Activated CD4-positive, alpha-beta T cell treated with anti-CD3 and anti-CD28 coated beads, Interleukin-2, amount 50 U/mL, for 16 hours (primary cell): ENCODE measurements at places on chromosomes 2 and 18.

DNA sequence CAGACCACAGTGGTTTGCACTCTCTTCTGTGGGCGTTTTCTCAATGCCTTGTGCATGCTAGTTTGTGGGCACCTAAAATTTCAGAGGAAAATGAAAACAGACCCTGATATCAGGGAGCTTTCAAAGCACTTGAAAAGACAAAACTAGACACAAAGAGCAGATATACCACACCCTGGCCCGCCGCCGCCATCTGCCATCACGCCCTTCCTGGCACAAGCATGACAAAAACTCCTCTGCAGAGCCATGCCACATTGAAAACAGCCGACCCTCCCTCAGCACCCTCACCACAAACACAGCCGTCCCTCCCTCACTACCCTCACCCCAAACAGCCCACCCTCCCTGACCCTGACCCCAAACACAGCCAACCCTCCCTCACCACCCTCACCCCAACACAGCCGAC, 84.8 kb upstream of the RAB6C start:
- DNase-seq: no peak

DNA sequence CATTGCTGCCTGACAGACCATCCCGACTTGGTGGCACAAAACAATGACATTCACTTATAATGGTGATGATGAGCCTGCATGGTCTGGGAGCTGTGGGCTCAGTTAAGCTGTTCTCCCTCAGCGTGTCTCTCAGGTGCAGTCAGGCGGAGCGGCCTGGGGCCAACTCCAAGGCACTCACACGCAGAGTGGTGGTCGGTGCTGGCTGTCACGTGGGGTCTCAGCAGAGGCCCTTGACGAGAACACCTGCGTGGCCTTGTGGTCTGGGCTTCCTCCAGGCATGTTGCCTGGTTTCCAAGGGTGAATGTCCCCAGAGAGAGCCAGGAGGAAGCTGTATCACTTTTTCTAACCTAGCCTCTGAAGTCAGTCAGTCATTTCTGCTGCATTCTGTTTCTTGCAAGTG, 29.8 kb downstream of the ARMC9 start:
- DNase-seq: no peak

DNA sequence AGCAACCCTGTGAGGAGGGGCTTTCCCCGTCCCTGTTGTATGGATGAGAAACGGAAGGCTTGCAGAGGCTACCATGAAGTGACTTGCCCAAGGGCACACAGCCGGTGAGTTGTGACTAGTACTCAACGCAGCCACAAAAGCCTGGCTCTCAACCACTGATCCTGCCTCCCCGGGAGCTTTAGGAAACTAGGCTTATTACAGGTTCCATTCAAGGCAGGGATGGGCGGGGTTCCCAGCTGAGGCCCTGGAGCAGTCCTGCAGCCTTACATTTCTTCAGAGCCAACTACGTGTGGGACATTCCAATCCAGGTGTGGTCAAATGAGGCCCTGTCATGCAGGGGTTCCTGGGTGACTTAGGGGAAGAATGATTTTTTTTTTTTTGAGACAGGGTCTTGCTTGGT, 59.6 kb downstream of the MEX3C start:
- no peak for DNase-seq

DNA sequence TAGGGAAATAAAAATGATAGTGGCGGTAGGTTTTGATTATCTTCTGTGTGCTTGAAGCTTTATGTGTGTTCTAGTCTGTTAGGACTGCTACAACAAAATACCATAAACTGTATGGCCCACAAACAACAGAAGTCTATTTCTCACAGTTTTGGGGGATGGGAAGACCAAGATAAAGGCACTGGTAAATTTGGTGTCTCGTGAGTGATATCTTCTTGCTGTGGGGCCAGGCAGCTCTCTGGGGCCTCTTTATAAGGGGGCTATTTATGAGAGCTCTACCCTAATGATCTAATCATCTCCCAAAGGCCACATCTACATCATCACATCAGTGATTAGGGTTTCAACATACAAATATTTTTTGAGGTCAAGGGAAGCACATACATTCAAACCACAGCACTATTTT, 86.8 kb upstream of the SPHKAP start:
- no peak for DNase-seq

DNA sequence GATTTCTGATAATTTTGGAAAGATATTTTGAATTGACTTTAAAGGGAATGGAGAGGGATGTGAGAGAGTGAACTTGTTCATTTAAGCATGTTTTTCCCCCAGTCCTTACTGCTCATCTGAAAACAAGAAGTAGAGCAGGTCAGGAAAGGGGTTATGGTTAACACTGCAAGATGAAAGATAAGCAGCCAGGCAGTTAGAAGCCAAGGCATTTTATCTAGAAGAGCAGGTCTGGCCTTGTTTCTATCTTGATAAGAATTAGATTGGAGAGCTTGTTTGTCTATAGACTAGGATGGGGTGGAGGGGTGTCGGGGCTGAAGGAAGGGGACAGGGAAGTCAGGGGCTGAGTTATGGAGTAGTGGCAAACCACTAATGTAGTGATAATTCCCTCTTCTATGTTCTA, 171.6 kb downstream of the IKZF2 start:
- no peak for DNase-seq

DNA sequence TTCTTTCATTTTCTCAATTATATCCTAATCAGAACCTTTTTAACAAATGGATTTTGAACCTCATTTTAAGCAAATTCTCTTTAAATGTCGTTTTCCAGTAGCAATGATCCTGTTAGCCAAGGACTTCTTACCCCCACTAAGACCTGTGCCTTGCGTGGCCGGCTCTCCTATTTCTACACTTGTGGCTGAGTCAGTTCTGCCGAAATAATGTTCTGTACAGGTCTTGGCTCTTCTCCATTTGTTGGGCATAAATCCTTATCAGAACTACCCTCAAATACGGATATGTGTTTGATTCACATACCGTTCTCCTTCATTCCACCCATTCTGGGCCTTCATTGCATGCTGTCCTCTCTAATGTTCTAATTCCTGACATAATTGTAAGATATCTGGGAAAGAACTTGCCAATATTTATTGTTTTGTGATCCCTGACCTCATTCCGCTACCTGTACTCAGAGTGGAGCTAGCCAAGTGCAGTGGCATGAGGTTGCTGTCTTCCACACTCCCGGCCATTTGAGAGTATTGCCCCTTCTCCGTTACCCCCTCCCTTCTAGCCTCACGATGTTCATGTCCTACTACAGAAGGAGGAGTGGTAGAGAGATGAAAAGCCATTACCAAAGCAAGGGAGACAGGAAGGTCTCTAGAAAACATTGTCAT, 78.7 kb downstream of the MYOM1 start:
- no peak for DNase-seq

GRCh38 chr2:106122157-106122556, 71.9 kb downstream of the UXS1 start:
- no peak for DNase-seq

DNA sequence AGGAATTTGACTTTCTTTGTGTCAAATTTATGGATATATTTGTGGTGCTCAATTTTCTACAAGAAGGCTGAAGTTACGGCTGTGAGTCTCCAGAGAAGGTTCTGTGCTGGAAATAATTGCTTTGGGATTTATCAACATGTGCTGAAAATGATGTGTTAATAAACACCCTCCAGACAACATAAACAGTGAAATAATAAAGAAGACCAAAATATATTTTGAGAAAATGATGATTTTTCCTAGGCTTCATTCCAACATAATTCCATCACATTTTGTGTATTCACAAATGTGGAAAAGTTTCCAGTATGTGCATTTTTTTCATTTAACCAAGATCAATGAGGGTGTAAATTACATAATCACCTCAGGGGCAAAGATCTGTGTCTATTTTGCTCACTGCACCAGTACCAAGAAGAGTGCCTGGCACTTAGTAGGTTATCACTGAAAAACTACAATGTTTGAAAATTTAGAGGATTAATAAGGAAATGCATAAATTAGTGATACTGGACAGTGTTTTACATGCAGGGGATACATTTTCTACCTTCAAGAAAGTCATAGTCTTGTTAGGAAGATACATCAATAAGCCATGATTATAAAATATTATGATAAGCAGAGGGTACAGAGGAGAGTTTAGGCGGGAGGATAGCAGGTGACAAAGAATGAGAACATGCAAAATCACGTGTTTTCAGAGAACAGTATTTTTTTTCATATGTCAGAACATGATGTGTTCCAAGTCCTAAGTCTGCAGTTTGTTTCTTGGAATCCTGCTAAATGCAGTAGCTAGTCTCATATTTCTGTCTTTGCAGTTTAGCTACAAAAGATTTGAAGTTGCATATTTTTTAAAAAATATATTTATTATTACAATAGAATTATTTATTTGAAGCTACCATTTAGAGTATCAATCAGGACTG, 127.6 kb upstream of the DLGAP1 start:
- no peak for DNase-seq

DNA sequence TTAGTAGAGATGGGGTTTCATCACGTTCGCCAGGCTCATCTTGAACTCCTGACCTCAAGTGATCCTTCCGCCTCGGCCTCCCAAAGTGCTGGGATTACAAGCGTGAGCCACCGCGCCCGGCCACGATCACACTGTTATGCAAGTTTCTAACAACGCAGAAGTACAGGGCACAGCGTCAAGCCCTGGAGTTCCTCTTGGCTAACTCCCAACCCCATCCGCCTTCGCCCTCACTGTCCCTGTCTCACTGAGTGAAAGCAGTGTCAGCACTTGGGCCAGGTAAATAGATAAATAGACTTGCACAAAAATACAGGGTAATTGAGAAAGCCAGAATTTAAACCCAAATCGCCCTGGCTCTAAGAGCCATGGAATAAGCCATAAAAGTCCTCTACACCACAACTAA, 111.7 kb downstream of the ACVR1 start:
- no peak for DNase-seq

GRCh38 chr2:117762454-117762853, 52.0 kb upstream of the DDX18 start:
- no peak for DNase-seq

GRCh38 chr2:39550701-39551285, 113.7 kb upstream of the MAP4K3 start:
- DNase-seq: no peak

DNA sequence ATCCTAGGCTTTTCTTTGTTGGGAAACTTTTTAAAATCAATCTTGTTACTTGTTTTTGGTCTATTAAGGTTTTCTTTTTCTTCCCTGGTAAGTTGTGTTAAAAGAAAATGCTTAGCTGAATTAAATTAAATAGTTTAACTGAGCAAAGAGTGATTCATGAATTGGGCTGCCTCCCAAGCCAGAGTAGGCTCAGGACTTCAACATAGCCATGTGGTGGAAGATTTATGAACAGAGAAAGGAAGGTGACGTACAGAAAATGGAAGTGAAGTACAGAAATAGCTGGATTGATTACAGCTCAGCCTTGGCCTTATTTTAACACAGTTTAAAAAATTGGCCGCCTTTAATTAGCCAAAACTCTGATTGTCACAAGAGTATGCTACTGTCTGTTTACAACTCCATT, 27.9 kb upstream of the GALNT5 start:
- DNase-seq: no peak

- no peak for DNase-seq
These were observed 14.4 kb upstream of the RAB17 start for GRCh38 chr2:237604960-237605359.

- DNase-seq: no peak
These were observed 154.7 kb downstream of the RBM43 start for GRCh38 chr2:151106805-151107506.

DNA sequence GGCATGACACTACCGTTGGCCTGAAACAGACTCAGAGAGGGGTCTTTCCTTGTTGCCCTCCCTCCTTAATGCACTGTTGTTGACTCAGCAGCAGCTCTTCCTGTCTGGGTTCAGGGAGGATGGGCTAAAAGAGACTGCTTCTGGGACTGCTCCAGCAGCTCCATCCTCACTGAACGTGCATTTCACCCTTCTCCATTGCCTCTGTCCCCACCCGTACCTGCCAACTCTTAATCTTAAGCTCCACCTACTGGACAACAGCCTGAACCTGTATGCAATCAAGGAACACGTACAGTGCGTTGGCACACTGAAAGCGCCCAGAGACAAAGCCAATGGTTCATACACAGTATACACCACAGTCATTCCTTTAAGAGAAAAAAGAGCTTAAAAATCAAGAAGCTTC, 230.8 kb upstream of the RAB6C start:
- no peak for DNase-seq

- DNase-seq: no peak
These were observed 23.0 kb downstream of the BIN1 start for GRCh38 chr2:127083819-127084503.

GRCh38 chr2:23468474-23469141, 83.6 kb downstream of the KLHL29 start:
- no peak for DNase-seq

GRCh38 chr2:167258712-167259111, 370.4 kb downstream of the XIRP2 start:
- no peak for DNase-seq

DNA sequence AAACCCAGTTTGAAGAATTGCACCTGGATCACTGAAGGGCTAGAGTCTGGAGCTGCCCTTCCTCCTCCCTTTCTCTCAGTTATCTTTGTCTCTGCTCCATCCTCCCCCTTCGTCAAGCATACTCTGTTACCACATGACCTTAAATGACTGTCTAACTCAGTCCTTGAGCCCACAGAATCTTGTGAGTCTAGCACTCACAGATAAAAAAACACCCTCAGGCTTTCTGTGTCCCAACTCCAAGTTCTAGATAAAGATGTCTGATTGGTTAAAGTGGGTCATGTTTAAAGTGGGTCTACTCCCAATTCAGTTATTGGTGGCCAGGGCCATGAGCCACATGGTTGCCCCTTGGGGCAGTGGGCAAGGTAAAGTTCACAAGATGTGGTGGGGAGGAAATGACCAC, 53.5 kb upstream of the CYP1B1 start:
- DNase-seq: no peak

- no peak for DNase-seq
These were observed 129.3 kb downstream of the GLI2 start for GRCh38 chr2:120864981-120865380.

- DNase-seq: no peak
These were observed 776.3 kb upstream of the POU3F3 start for GRCh38 chr2:104077573-104077972.

DNA sequence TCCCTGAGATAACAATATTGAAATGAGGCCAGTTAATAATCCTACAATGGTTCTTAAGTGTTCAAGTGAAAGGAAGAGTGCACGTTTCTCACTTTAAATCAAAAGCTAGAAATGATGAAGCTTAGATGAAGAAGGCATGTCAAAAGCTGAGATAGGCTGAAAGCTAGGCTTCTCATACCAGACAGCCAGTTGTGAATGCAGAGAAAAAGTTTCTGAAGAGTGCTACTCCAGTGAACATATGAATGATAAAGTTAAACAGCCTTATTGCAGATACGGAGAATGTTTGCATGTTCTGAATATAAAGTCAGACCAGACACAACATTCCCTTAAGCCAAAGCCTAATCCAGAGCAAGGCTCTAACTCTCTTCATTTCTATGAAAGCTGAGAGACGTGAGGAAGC, 51.4 kb downstream of the EML4 start:
- DNase-seq: no peak

DNA sequence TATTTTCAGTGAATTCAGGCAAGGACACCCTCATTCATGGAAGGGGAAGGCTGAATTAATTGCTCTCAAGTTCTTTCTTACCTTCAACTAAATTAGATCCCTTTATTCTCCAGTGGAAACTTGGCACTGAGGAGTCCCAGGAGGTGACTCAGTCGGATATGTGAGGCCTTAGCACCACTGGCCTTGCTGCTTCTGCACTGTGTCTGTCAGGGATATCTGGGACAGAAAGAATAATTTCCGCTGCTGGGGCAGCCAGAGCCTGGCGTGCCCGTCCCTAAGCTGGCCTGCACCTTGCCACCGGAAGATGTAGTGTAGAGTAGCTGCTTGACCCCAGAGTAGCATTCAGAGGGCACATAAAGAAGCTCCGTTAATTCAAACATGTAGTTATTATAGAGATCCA, 53.4 kb downstream of the LIMS1 start:
- no peak for DNase-seq
